Right kidney (tissue), 9 donors: ENCODE measurements at places on chromosomes 6 and 20.
A peak's percentile ranks its signal among the peaks of the same experiment; 100 is the strongest.

DNA sequence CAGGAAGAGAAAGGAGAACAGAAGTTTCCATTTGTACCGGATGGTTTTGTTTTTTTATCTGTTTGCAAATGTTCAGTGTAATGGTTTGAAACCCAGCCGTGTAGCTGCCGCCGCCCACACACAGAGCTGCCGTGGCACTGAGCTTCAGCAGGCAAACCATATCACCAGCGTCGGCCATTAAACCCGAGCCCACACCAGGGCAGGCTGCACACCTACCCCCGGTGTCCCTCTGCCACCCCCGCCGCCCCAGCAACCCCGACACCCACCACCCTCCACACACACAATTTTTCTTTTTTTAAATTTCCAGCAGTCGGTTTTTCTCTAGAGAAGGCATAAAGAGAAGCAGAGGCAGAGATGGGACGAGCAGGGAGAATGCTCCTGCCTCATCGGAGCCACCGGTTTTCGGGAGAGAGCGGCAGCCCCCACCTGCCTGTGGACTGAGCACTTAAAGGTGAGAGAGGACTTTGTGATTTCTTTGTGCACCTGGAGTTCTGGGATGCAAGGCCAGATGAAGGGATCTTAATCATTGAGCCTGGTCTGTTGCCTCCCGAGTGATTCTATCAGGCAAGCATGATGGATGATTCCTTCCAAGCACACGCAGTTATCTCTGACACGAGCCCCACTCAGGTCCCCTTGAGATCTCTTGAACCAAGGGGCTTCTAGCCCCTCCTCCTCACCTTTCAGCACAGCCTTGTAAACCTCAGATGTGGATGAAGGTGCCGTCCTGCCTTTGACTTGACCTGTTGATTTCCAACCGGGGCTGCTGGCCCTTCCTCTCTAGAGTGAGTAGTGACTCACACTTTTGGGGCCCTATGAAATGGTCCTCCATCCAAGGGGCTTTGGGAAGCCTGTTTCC, 17.5 kb upstream of the ZNF831 start:
- no peak for DNase-seq

- no peak for DNase-seq
Observed at GRCh38 chr20:41716436-41716835, 98.3 kb upstream of the CHD6 start.

DNA sequence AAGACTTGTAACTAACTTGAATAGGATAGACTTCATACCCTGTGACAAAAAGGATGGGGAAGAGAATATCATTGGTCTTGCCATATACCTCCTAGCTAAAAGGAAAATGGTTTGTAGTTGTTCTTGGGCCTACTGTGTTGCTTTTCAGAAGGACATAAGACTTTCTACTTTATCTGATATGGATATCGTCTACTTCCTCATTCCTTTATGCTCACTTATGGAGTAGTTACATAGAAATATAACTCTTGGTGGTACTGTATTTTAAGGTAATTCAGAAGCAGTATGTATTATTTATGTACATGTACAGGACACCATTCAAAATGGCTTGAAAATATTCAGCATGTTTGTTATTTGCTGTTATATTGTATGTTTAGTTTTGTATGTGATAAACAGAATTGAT, 8.0 kb downstream of the FAM217B start:
- DNase-seq = no peak

DNA sequence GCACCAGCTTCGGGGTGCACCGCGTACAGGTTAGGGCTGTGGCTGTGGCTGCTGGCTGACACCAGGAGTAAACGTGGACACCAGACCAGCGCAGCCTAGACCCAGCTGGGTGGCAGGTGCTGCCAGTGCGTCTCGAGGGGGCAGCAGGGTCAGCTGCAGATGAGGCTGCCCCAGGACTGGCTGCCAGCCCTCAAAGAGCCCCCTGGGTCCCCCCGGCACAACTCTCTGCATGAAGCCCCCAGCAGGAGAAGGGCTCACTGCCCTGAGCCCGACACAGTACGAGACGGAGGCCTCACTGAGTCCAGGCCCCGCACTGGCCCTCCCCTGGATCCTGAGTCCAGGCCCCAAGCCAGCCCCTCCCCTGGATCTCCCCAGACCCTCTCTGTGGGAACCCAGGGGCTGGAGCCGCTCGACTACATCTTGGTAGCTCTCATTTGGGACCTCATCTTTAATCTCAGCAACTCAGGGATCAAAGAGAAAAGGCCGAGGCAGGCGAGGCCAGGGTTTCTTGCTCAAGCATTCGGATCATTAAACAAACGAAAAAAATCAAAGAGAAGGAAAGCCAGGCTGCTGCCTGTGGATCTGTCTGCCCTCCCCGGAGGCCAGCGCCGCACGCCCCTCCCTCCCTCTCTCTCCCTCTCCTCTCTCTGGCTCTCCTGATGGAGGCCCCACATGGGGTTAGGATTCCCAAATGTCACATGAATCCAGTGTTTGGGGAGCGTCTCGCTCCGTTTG, 7.0 kb upstream of the NKAIN4 start:
- DNase-seq = peak; percentile 78

GRCh38 chr6:5950361-5950785, 56.4 kb downstream of the NRN1 start:
- no peak for DNase-seq

DNA sequence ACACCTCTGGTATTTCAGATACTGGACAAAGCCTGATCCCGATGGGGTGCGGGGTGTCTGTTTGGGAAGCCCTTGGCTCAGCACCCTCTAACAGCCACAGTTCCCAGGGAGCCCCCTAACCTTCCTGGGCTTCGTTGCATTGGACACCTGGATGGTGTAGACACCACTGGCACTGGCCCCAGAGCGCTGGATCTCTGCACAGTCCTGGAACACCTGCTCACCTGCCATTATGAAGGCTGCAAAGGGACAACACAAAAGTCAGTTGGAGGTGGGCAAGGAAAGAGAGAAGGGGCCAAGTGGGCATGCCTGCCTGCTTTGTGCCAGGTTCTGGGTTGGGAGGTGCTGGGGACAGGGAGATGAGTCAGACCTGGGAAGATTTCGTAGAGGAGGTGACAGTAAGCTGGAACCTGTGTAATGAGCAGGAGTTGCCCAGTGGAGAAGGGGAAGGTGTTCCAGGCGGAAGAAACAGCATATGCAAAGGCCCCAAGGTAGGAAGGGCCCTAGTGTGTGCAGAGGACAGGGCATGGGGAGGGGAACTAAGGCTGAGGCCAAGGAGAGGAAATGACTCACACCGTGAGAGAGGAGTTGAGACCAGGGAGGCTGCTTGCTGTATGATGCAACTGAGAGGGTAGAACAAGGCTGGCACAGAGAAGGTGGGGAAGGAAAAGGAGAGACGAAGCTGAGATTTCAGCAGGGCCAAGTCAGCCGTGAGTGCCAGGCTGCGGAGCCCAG, 34.9 kb downstream of the ANGPT4 start:
- no peak for DNase-seq

GRCh38 chr6:17869010-17869752, 118.3 kb downstream of the KIF13A start:
- no peak for DNase-seq

DNA sequence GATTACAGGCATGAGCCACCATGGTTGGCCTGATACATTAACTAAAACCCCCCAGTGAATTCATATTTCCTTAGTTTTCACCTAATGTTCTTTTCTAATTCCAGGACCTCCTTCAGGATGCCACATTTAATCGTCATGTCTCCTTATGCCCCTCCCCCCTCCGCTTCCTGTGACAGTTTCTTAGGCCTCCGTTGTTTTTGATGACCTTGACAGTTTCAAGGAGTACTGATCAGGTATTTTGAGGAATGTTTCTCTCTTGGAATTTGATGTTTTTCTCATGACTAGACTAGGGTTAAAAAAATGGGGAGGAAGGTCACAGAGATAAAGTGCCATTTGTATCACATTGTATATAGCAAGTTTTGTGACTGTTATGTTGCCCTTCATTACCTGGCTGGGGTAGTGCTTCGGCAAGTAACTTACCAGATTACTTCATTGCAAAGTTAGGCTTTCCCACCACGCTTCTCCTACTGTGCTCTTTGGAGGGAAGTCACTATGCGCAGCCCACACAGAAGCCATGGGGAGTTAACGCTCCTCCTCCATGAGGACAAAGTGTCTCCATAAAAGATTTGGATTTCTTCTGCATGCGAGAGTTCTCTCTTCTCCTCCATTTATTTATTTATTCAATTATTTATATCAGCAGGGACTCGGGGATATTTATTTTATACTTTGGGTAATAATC, 99.5 kb downstream of the NCR2 start:
- DNase-seq = no peak

GRCh38 chr20:47677635-47678453, 107.4 kb downstream of the SULF2 start:
- peak; percentile 59 for DNase-seq

GRCh38 chr20:31494131-31494530, 19.0 kb downstream of the REM1 start:
- no peak for DNase-seq

GRCh38 chr6:150280703-150281102, 88.1 kb upstream of the IYD start:
- DNase-seq = no peak

DNA sequence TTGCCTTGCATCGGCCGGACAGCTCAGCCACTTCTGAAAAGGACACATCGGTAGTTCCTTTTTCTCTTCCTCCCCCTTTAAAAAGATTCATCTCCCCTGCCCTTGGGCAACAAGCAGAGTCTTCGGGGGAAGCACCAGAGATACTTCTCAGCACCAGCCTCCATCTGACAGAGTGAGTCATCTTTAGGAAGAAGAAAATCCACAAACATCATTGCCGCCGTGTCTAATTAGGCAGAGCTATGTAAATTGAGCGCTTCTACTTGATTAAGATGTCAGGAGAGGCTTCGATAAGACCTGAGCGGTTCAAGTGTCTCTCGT, 186.4 kb downstream of the TAF4 start:
- no peak for DNase-seq

- DNase-seq = no peak
Observed at GRCh38 chr20:16405254-16405653, 168.0 kb downstream of the KIF16B start.

GRCh38 chr20:39036011-39036410, 73.9 kb downstream of the DHX35 start:
- DNase-seq = no peak

- DNase-seq = no peak
Observed at GRCh38 chr20:59141818-59142581, 21.6 kb upstream of the ZNF831 start.

DNA sequence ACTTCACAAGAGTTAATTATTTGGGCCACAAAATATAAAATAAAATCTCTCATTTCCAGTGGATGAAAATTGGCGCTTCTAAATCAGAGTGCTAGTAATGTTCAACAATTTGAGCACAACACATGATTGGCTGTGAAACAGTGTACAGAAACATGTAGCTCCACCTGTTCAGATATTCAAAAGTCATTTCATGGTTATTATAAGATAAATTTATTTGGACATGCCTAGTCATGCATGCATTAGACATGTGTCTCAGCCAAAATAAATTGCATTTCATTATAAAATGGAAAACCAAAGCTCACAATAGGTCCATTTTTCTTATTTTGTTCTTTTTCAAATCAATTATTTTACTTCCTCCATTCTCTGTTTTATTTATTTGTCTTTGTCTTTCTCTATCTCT, 374.8 kb downstream of the LMBRD1 start:
- no peak for DNase-seq

DNA sequence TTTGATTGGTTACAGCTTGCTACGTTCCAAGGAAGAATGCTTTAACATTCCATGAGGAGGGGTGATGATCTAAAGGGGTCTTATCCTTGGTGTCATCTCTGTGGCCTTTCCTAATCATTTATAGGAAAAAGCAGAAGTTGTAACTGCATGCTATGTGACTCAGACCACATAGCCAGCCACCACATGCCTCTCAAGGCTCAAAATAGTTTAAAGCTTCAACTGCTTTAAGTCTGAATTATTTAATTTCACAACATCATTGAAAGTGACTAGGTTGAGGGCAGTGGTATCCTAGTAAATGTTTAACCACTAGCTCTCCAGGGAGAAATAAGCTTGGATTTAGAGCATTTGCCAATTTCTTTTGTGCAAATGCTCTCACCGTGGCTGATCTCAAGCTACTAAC, 29.7 kb downstream of the MC3R start:
- no peak for DNase-seq

- no peak for DNase-seq
Observed at GRCh38 chr6:88494401-88495140, 328.4 kb upstream of the CNR1 start.

GRCh38 chr6:31383149-31383548, 20.2 kb upstream of the MICA start:
- no peak for DNase-seq

- no peak for DNase-seq
Observed at GRCh38 chr6:17233531-17233930, 47.6 kb upstream of the RBM24 start.

- DNase-seq = no peak
Observed at GRCh38 chr6:399785-400534, 8.4 kb downstream of the IRF4 start.

- no peak for DNase-seq
Observed at GRCh38 chr6:13788820-13789219, 25.5 kb downstream of the MCUR1 start.

GRCh38 chr20:21099751-21100577, 6.2 kb downstream of the LINC00237 start:
- DNase-seq = peak; percentile 49

GRCh38 chr6:33057222-33058150, 16.0 kb downstream of the HLA-DPA1 start:
- no peak for DNase-seq

GRCh38 chr6:1952740-1953360, 292.6 kb downstream of the GMDS start:
- no peak for DNase-seq

- DNase-seq = no peak
Observed at GRCh38 chr6:38460186-38460585, 179.5 kb downstream of the BTBD9 start.

GRCh38 chr6:1762203-1762602, 152.5 kb downstream of the FOXC1 start:
- no peak for DNase-seq

- DNase-seq = peak; percentile 60
Observed at GRCh38 chr6:104956731-104957294, at the start of gene LIN28B. TSS of gene LIN28B (plus strand) at chr6:104957107. CDS start at chr6:104957251, 144 bp downstream.

- no peak for DNase-seq
Observed at GRCh38 chr6:40923326-40923725, 115.7 kb downstream of the UNC5CL start.

DNA sequence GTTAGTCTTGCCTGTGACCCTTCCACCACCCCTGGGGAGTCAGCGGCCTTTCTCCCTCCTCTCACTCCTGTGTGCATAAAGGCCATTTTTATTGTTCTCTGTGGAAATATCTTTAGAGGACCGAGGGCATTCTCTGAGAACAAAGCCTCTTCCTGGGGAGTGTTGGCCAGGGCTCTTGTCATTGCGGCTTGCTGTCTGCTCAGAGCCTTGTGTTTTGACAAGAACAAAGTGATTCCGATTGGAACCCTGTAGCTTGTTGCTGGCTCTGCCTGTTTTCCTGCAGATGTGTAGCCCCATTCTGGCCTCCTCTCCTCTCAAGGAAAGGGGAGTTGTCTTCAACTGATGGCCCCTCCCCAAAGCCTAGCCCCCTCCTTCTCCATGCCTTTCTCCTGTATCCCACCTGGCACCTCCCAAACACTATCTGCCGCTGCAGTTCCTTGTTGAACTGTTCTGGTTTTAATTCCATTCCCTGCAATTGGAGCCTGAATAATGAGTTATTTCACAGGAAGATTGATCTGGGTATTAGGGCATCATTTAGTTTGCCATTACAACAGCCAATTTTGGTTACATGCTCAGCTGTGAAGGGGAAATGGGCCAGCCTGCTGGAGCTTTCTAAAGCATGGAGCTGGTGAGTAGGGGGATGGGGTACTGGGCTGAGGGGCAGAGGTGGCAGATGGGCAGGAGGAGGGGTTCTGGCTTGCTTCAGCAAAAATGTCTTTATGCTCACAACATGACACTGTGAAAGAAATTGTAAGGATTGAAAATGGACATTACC, 252.5 kb downstream of the LRFN2 start:
- DNase-seq = no peak

GRCh38 chr20:61877776-61878477, 187.8 kb downstream of the TAF4 start:
- no peak for DNase-seq
